Activated T-helper 1 cell treated with anti-CD3 and anti-CD28 coated beads, Interleukin-12 subunit alpha, Interleukin-12 subunit beta, Interleukin-2, Interleukin-4 antibody, amounts not matched to agents 30 ng/mL and 10 ng/mL and 1 ng/mL, durations not matched to agents 14 hours and 24 hours and 36 hours (primary cell): ENCODE measurements at places on chromosomes 1 and 21.

GRCh38 chr1:203442821-203443220 is 32.8 kb upstream of the PRELP start:
- peaks cover 20% of the 10 kb centered on the region for H3K27me3 ChIP-seq
- DNase-seq, result no peak
- H3K27ac ChIP-seq, result no peak overlapping the region
- no peaks in the 10 kb centered on the region for H3K36me3 ChIP-seq
- no peaks in the 10 kb centered on the region for H3K4me1 ChIP-seq
- no peak overlapping the region for H3K4me3 ChIP-seq

DNA sequence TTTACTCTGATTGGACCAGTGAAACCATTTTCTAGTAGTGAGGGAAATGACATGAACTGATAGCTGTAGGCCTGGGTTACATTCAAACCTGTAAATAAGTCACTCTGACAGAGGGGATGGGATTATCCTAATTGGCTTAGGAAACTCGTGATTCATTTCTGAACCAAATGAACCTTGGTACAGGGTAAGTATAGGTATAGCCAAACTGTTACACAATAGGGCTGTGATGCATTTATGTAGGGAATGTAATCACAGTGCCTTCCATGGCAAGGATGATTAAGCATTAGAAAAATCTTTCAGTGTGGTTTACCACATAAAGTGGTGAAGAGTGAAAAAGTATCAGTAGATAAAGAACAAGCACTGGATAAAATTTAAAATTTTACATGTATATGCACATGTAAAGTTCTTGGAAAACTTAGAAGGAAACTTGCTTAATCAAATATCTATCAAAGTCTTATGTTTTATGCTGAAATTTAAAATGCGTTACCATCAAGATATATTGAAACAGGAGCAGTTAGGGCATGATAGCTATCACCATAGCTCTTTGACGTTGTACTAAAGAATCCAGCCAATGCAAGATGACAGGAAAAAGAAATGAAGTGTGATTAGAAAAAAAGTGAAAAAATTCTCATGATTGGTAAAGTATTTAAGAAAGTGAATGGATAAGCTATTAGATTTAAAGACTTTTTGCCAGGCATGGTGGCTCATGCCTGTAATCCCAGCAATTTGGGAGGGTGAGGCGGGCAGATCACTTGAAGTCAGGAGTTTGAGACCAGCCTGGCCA is 63.0 kb downstream of the RABGAP1L start:
- H3K27me3 ChIP-seq, result no peaks in the 10 kb centered on the region
- no peak overlapping the region for H3K4me3 ChIP-seq
- DNase-seq, result no peak
- H3K27ac ChIP-seq, result no peak overlapping the region

- H3K4me3 ChIP-seq, result no peak overlapping the region
- H3K27ac ChIP-seq, result no peak overlapping the region
- H3K4me1 ChIP-seq, result peaks cover 5% of the 10 kb centered on the region
- no peak for DNase-seq
- peaks cover 10% of the 10 kb centered on the region for H3K27me3 ChIP-seq
Measured at GRCh38 chr1:116581323-116581885, 10.6 kb upstream of the CD58 start.

- no peak overlapping the region for H3K27ac ChIP-seq
- H3K36me3 ChIP-seq, result no peaks in the 10 kb centered on the region
- no peaks in the 10 kb centered on the region for H3K4me1 ChIP-seq
- no peaks in the 10 kb centered on the region for H3K27me3 ChIP-seq
- no peak overlapping the region for H3K4me3 ChIP-seq
Measured at GRCh38 chr1:90417126-90417525, 300.0 kb downstream of the BARHL2 start.

DNA sequence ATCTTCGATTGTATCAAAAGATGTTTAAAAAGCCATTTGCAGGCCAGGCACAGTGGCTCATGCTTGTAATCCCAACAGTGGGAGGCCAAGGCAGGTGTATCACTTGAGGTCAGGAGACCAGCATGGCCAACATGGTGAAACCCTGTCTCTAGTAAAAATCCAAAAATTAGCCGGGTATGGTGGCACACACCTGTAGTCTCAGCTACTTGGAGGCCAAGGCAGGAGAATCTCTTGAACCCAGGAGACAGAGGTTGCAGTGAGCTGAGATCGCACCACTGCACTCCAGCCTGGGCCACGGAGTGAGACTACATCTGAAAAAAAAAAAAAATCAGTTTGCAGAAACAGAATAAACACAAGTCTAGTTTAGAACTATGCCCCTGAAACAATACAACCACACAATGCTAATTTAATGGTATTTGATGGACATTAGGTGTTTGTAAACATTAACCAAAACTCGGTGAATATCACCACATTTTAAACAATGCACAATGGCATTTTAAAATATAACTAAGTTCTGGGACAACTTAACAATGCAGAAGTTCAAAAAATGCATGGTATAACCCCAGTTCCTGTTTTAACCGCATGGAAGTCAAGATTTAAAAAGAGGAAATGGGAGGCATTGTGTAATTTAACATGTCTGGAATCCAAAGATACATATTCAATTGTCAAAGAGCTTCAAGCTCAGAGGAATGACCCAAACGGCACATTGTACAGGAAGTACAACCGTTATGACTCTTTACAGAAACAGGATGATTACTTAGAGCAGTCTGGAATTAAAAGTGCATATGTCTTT is 7.1 kb upstream of the PTTG1IP start:
- peaks cover 4% of the 10 kb centered on the region for H3K36me3 ChIP-seq
- peaks cover 33% of the 10 kb centered on the region for H3K4me1 ChIP-seq
- DNase-seq, result no peak
- H3K4me3 ChIP-seq, result peak overlapping the region; percentile 13
